ENCODE measurements at places on chromosomes 4 and X. TPM values are rescaled to one million over a fixed set of nuclear protein-coding genes. Genes with fewer than 3 reads are reported as not detected.

PDLIM3 gene
- 41.6 TPM for total RNA-seq

BCORL1 gene
- 32.3 TPM for total RNA-seq

PLAC8 gene
- 1.3 TPM for total RNA-seq

PLP1 gene
- 119 TPM for total RNA-seq

N4BP2 gene
- total RNA-seq, result 14.6 TPM

STK32B gene
- total RNA-seq, result 22.6 TPM

MAOB gene
- 12.8 TPM for total RNA-seq

CXCL3 gene
- not detected for total RNA-seq

SH2D1A gene
- total RNA-seq, result not detected

GAGE12J gene
- total RNA-seq, result not detected

CT47B1 gene
- total RNA-seq, result 17.9 TPM

EVC2 gene
- 10.2 TPM for total RNA-seq

GABRE gene
- 7.9 TPM for total RNA-seq

FGB gene
- not detected for total RNA-seq

GK gene
- 5.0 TPM for total RNA-seq

FAM47E gene
- 15.4 TPM for total RNA-seq

TMEM35A gene
- total RNA-seq, result 1.6 TPM

NUP62CL gene
- total RNA-seq, result 31.0 TPM

FHIP1A gene
- total RNA-seq, result 13.1 TPM

PLXNB3 gene
- 49.3 TPM for total RNA-seq

GSX2 gene
- total RNA-seq, result 2.0 TPM

TRMT2B gene
- 17.0 TPM for total RNA-seq

ZFYVE28 gene
- total RNA-seq, result 40.5 TPM

MAPK10 gene
- total RNA-seq, result 61.1 TPM

FRAS1 gene
- 3.5 TPM for total RNA-seq

LUZP4 gene
- 9.4 TPM for total RNA-seq

ACSL4 gene
- total RNA-seq, result 136 TPM

All from testis (tissue), 5 donors.